ENCODE measurements at places on chromosomes 16 and 17.
A peak's percentile ranks its signal among the peaks of the same experiment; 100 is the strongest.

DNA sequence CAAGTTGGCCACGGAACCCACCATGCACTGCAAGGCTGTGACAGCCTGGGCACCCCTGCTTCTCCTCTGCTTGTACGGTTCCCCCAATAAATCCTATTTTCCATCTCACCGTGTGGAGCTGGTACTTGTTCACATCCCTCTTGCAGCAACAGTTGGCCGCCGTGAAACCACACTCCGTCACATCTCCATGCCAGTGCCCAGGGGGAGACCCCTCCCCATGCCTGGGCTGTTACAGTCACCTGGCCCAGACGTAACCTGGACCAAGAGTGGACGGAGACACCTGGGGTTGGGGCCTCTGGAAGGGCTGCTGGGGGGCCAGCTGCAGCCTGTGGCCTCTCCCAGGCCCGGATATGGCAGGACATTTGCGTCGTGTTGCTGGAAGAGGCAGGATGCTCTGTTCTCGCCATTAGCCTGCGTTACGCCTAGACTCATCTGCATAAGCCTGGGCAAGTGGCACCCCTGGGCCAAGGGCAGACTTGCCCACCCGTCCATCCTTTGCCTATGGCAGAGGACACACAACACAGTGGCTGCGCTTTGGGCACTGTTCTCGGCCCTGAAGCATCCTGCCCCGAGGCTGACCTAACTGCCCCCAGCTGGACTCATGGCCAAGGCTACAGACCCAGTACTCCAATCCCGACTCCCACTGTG lies 14.2 kb upstream of the KREMEN2 start:
- DNase-seq = no peak

DNA sequence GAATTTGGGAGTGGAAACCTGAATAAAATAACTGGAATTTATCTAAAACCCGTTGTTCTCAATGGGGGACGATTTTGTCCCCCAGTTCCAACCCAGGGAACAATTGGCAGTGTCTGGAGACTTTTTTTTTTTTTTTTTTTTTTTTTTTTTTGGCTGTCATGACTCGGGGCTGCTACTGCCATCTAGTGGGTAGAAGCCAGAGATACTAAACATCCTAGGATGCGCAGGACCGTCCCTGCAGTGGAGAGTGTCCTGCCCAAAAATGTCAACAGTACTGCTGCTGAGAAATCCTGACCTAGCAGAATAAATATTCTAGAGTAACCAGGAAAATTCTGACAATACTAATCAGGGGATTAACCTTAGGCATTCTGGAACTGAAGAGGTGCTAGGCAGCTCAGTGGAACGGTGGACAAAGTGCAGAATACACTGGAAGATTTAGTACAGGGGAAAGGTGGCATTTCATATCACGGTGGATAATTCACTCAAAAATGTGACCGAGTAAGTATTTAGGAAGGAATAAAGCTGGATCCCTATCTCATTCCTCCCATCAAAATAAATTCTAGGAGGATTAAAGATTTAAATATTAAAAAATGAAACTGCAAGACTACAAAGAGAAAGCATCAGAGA lies 107.6 kb downstream of the SPECC1 start:
- DNase-seq = peak; percentile 68

DNA sequence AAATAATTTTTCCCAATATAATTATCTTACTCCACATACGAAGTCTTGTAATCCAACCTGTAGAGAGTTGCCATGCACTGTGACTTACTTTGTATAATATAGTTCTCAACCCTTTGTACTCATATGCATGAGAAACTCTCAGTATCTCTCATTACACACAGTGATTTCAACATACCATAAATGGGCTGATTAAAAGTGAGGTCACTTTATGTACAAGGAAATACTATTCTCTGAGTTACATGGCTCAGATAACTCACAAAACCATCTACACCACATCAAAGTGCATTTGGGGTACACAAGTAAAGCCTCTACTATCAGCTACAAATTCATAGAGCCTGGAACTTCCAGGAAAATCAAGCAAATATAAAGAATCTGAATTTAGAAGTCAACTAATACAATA lies 27.9 kb downstream of the SLFN12 start:
- peak; percentile 5 for DNase-seq

- DNase-seq = peak; percentile 60
Measured at GRCh38 chr17:75390982-75391381, 14.5 kb downstream of the GRB2 start.

- no peak for DNase-seq
Measured at GRCh38 chr16:80337786-80338185, 203.0 kb upstream of the DYNLRB2 start.

DNA sequence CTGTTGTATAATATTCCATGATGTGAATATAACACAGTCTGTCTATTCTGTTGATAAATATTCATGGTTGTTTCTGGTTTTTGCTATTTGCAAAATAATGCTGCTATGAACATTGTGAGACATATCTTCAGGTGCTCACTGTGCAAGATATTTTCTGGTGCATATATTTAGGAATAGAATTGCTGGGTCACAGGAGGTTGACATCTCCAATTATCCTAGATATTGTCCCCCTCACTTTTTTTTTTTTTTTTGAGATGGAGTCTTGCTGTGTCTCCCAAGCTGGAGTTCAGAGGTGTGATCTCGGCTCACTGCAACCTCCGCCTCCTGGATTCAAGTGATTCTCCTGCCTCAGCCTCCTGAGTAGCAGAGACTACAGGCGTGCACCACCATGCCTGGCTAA lies 14.5 kb upstream of the MYO18A start:
- no peak for DNase-seq

DNA sequence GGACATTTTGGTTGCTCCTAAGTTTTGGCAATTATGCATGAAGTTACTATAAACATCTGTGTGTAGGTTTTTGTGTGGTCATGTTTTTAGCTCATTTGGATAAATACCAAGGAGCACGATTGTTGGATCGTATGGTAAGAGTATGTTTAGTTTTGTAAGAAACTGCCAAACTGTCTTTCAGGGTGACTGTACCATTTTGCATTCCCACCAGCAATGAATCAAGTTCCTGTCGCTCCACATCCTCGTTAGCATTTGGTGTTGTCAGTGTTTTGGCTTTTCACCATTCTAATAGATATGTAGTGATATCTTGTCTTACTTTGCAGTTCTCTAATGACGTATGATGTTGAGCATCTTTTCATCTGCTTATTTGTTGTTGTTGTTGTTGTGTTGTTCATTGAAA lies 20.2 kb downstream of the TENT4B start:
- DNase-seq = peak; percentile 15

DNA sequence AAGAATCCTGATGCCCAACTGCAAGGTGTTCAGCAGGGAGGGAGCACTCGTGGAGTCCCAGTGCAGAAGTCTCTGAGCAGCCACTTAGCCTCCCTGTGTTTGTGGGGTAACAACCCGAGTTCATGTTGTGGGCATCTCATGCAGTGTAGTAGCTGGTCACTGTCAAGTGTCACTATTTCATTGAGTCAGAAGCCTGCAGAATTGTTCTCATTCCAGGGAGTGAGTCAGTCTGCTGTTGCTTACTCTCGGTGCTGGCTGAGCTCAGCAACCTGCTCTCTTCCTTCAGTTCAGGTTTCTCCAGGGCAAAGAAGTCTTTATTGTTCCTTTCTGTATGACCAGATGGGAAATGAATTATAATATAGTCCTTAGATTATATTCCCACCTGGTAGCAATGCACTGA lies 24.1 kb downstream of the HMOX2 start:
- DNase-seq = peak; percentile 80

DNA sequence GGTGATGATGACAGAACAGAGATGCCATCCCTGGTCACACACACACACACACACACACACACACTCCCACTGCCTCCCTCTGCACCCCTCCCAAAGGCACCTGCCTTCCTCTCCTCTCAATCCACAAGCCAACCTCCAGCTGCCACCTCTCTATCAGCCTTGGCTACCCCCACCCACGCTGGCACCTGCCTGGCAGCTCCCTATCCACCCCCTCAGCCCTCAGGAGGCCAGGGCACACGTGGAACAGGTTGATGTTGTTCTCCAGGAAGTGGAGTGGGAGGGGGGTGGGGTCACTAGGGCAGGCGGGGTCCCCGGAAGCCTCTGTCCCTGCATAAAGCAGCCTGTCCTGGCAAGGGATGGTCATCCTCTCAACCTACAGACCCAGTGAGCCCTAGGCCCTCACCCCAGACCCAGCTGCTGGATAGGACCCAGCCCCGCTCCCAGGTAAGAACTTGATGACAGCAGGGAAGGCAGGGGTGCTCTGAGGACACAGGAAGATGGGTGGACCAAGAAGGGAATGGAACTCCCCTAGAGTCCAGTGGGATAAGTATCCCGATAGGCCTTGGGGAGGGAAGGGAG lies at the start of gene GSDMA:
Gene GSDMA, plus strand, starts transcription at position 363 of the 579 bp plus-strand sequence. CDS start 2,684 bp downstream, outside the sequence.
- DNase-seq = no peak

DNA sequence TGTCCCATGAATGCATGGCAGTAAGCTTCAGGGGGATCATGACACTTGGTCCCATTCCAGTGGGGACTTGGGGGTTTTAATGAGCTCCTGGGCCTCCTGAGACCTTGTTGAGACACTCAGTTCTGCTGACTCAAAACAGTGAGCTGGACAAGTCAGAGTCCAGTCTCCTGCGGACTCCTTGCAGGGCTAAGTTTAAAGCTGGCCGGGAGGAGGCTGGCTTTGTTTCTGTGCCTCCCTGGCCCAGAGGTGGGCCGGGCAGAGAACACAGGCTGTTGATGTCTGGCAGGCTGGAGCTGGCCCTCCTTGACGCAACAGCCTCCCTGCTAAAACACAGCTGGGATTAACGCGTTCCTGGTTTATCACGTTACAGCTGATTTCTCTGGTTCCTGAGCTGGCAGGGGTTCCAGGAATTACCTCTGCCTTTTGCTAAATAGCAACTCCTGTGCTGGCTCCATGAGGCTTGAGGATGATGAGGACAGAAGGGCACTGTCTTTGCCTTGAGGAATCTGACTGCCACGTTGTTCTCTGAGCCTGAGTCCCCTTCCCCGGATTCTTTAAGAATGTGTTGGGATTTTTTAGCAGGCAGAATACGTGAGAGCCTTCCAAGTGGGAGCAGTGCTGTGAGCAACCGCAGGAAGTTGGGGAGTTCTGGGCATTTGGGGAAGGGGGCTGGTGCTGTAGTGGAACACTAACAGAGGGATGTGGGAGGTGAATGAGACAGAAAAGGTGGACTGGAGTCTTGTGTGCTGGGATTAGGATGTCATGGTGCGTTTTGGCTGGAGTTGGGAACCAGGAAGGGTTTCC lies 2.0 kb downstream of the GPT2 start:
- DNase-seq = peak; percentile 63

DNA sequence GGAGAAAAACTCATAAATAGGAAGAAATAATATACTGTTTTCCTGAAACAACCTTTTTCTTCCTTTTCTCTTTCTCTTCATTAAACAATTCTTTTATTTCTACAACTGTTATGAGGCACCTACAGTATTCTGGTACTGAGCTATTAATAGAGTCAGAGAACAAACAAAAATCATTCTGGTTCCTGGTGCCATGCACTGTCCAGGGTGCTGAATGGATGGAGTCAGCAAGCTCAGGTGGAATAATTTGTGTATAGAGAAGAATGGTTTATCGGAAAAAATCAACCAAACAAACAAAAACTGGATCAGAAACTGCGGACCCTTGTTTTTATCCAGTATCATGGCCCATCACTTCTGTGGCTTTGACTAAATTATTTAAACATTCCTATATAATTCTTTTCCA lies 430.3 kb upstream of the GOT2 start:
- no peak for DNase-seq

GRCh38 chr16:9596788-9597187 lies 505.3 kb downstream of the HAPSTR1 start:
- no peak for DNase-seq

GRCh38 chr16:10408824-10409381 lies 23.0 kb downstream of the ATF7IP2 start:
- DNase-seq = peak; percentile 4

GRCh38 chr16:83338941-83339340 lies 468.8 kb upstream of the HSBP1 start:
- peak; percentile 49 for DNase-seq

Measured in cardiac fibroblast (primary cell).